ENCODE measurements at places on chromosomes 6 and 20. TPM values are rescaled to one million over a fixed set of nuclear protein-coding genes. Genes with fewer than 3 reads are reported as not detected.

- DNase-seq, result peak; percentile 26
Measured at GRCh38 chr6:56875961-56876360, 78.9 kb upstream of the BEND6 start.

DNA sequence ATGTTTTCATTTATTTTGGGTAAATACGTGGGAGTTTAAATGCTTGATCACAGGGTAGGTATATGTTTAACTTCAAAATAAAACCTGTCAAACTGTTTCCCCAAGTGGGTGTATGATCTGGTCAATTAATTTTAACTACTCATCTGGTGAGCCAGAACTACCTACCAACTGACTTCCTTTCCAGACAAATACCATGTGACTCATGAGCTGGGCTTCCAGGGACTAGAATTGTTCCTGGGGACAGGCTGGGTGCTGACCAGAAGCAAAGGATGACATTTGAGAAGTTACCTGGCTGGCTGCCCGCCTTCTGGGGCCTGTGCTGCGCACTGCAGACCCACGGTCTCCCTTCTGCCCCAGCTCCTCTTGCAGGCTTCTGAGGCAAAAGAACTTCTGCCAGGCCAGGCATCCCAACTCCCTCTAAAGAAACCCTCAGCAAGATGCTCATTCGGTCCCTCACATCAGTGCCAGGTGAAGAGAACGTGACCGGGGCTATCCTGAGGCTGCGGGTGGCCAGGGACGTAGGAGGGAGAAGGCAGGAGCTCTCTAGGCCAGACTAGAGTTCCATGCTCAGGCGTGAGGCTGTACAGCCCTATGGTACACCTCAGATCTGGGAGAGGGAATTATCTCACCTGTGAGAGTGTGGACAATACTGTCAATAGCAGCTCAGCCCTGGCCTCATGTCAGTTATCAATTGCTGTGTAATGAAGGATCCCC lies 103.6 kb downstream of the JPH2 start:
- peak; percentile 58 for DNase-seq

DNA sequence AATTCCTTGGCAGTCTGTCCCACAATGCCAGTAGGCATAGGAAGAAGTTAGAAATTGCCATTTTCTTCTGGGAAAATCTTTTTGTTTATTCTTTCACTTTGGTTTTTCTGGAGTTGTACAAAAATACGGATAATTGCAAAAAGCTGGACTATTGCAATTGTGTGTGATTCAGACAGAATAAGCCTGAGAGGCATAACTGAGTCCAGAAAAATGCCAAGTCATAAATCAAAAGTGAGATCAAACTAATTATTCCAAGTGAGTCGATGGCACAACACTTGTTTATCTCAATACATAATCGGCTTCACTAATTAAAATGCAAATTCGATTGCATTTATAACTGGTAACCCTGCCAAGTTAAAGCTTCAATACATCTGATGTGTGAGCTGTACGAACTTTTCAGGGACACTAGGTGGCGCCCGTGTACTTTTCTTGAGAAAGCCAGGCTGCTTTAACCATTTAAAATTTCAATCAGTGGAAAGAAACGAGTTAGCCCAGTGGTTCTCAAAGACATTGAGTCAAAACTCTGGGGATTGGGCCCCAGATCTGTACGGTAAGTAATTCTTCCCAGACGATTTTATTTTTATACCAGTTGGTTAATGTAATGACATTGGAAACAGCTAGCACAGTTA lies 102.6 kb downstream of the LAMP5 start:
- peak; percentile 66 for DNase-seq

DNA sequence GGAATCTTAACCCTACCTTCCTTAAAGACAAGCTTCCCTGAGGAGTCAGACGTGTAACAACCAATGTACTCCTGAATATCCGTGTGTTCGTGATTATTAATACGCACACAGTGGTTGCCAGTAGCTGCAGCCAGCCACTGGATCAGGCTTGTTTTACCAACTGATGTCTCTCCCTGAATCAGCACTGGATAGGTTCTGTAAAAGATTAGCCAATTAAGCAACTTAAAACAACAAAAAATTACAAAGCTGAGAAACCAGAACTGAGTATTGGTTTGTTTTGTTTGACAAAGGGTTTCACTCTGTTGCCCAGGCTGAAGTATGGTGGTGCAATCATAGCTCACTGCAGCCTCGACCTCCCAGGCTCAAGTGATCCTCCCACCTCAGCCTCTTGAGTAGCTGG lies 69.3 kb downstream of the MDN1 start:
- DNase-seq, result no peak

DNA sequence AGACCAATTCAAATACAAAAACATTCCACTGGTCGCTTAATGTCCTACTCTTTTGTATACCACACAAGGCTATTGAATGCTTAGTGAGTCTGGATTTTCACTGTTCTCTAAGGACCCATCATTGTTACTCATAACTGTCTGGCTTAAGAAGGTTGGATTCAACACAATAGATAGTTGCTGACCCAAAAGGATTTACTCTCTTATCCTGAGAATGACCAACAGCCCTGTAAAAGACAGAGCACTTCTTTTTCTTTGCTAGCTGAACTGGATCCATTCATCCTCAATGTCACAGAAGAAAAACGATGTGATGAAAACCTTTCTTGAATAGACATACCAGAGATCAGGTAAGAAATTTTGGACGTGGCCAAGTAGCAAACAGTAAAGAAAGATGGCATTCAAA lies 645.6 kb downstream of the KHDRBS2 start:
- DNase-seq, result no peak

DNA sequence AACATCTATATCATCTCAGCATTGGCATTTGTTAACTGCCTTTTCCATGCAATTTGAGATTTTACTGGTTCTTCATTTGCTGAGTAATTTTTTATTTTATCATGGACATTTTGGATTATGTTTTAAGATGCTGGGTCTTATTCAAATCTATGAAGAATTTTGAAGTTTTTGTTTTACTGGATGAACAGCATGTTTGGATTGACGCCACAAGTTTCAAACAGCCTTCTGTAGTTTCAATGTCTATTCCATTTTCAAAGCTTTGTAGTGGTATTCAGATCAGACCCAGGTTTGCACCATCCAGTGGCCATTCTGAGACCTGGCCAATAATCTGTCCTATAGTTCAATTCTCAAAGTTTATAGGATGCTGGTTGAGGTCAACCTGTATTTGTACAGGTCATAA lies 148.4 kb upstream of the STMND1 start:
- no peak for DNase-seq

GRCh38 chr6:158819977-158820622 lies 932 bp upstream of the EZR start:
- DNase-seq, result no peak

The THEMIS gene
- total RNA-seq, result under 0.01 TPM

The CDH22 gene
- not detected for total RNA-seq

The NNAT gene
- total RNA-seq, result 2.8 TPM

Measured in IMR-90 (cell line).